ENCODE measurements at places on chromosomes 11 and 22.

- no peak for DNase-seq
Observed at GRCh38 chr11:91194546-91194945, 971.7 kb upstream of the CHORDC1 start.

GRCh38 chr11:1206391-1207271, 16.2 kb upstream of the MUC5B start:
- no peak for DNase-seq

- DNase-seq: no peak
Observed at GRCh38 chr22:24440270-24440717, 12.9 kb downstream of the ADORA2A start.

DNA sequence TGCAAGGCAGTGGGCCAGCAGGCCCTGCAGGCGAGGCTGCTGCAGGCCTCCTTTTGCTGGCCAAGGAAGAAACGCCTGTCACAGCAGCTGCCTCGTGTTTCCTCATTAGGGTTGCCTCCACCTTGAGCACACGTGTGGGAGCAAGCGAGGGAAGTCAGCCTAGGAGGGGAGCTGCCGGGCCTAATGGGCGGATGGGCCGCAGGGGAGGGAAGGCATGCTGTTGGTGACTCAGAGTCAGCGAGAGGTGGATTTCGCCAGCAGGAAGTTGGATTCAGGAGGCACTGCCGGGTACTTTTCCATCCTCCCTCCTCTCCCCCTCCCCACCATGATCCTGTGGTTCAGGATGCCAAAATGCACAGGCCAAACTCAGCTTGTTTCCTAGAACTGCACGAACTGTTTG, 498.7 kb downstream of the METTL15 start:
- no peak for DNase-seq

DNA sequence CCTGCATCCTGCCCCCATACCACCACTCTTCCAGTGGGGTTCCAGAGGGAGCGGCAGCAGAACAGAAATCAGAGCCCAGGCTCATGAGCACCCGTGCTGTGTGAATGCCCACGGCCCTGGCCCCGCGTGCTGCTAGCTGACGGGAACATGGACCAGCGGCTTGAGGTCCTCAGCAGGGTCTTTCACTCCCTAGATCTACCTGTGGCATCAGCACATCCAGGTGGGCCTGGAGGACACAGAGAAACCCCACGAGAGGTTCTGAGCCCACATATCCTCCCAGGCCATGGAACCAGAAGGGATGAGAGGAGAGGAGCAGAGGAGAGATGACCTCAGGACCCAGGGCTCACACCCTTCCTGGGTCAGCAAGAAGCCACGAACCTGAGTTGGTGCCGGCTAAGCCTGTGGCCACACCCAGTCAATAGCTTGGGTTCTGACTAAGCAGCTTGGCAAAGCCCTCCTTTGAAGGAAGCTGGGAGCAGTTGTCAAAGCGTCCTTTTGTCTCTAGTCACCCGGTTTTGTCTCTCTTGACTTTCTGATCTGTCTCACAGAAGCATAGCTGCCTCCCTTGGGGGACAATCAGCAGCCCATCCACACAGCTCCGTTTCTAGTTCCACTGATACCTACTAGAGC, 89.3 kb upstream of the LMO1 start:
- DNase-seq: no peak

GRCh38 chr11:766106-766935, 11.0 kb downstream of the GATD1 start:
- DNase-seq: no peak

DNA sequence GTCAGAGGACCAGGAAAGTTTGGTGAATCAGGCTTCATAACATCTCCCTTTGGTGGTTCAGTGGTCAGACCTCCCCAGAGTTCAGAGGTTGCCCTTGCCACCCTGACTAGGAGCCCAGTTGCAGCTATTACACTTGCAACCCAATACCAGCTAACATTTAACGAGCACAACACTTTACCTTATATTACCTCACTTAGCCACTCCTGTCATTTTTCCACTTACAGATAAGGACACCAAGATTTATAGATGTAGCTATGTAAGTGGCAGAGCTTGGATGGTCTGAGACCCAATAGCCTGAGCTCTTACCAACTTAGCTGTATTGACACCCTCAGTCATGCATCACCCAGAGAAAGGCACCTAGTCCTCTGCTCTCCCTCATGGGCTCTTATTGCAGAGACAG, 234.7 kb downstream of the INSC start:
- DNase-seq: no peak

DNA sequence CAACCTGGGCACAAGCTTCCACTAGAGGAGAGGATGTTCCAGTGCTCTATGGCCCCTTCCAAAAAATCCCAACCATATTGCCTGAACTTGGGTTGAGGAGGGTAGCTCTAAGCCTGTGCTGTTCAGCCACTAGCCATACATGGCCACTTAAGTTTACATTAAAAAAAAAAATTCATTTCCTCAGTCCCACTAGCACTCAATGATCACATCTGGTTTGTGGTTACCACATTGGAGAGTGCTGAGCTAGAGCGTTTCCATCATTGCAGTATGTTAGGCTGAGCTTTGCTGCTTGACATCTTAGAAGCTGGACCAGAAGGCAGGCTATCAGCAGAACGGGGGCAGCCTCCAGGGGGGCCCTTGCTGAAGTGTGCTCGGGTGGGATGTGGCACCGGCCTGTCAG, 43.5 kb upstream of the CYP2D6 start:
- no peak for DNase-seq

GRCh38 chr11:14687943-14688627, 44.5 kb downstream of the PDE3B start:
- DNase-seq: no peak

DNA sequence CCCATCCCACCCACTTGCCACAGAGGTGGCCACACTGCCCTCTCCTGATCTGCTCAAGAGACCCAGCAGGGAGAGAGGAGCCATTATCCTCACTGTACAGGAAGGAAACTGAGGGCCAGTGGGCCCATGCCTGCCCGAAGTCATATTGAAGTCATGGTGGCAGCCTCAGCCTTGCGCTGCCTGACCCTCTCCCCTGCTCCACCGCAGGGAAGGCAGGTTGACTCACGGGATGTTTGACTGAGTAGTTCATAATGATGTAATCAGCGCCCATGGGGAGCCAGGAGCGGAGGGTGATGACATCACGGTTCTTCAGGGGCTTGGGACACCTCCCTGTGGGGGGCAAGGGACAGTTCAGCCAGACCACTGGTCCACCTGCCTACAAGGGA, 6.1 kb upstream of the ARAP1 start:
- no peak for DNase-seq

DNA sequence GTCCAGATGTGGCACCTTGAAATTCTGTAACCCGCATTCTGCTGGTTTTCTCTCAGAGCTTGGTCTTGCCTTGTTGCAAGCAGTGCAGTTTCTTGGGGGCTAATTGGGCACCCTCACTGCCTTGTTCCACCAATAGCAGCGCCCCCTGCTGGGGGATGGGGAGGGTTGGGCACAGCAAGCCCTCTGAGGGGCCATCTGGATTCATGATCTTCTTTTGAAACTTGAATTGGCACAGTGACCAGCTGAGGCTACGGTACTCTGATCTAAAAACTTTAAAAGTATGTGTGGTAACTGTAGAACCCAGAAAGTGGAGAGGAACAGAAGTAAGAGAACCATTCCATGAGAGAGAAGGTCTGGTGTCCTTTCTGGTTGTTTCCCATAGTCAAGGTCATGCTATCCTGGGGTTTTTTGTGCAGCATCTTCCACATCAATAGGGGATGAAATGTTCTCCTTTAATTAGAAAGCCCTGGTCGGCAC, 64.2 kb downstream of the MED15 start:
- DNase-seq: no peak

DNA sequence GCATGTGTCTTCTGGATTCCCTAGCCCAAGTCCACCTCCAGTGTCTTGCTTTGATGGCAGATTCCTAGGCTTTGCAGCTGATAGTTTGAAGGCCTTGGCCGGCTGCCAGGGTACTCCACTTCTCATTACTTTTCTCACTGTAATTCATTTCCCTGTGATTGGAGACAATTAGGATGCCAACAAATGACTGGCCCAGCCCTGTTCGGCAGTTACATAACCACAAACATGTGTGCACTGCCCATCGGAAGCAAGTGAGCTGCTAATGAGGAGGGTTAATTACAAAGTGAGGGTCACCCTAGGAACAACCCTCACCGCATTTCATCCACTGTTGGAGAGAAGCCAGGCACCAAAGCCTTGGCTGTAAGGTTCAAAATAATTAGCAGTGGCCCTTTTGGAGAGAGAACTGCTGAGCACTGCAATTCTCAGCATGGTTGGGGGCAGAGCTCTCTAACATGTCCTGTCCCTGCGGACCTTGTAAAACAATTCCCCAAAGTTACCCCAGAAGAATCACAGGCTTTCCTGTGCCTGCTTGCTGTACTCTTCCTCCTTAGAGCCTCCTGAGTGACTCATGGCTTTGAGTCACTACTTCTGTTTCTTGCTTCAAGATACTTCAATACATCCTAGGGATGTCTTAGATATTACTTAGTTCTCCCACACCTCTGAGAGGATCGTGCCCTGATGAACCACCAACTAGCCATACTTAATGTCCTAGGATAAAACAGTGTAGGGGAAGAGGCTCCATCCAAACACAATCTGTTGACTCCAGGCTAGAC, 109.7 kb upstream of the GALNT18 start:
- no peak for DNase-seq

GRCh38 chr22:23574877-23575276, 5.2 kb downstream of the IGLL1 start:
- DNase-seq: no peak

- DNase-seq: no peak
Observed at GRCh38 chr11:130449310-130449990, 1.0 kb downstream of the ADAMTS15 start.

DNA sequence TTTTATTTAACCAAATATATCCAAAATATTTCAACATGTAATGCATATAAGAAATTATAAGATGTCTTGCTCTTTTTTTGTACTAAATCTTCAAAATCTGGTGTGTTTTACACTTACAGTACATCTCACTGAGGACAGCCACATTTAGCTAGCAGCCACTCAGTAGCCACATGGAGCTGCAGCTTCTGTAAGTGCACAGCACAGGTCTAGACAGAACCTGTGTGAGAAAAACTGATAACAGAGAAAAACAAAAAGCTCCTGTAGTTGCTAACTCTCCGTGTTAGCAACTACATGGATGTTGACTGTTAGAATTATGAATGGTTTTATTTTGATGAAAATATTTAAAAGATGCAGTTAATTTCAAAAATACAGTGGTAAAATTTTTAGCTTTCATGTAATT, 22.2 kb downstream of the ASRGL1 start:
- no peak for DNase-seq

- no peak for DNase-seq
Observed at GRCh38 chr11:31974366-31975136, 116.3 kb upstream of the RCN1 start.

DNA sequence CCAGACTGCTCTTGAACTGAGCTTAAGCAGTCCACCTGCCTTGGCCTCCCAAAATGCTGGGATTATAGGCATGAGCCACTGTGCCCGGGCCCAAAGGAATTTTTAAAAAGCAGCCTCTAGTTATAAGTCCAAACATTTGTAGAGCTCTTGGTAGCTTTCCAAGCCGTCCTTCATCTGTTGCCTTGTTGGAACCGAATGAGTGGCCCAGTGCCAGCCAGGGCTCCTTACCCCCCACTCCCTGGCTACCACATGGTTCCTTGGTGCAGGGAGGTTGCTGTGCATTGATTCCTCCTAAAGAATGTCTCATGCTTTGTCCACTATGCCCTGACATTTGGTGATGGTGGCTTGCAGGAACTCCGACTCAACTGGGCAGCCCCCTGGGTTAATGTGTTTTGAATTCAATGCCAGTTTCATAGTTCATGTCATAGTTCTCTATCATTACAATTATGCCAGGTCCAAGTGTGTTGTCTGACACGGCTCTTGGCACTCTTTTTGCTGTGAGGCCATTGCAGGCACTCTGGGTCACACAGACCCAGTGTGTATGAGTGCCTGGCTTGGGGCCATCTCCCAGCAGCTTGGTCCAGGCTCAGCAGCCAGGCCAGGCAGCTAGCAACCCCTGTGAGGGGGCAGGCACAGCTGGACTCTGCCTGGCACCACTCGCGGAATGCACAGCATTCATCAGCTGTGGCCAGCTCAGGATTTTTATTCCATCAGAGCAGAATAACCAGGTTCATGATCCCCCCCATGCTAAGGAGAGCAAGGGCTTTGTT, 13.3 kb upstream of the MICALL1 start:
- DNase-seq: no peak

DNA sequence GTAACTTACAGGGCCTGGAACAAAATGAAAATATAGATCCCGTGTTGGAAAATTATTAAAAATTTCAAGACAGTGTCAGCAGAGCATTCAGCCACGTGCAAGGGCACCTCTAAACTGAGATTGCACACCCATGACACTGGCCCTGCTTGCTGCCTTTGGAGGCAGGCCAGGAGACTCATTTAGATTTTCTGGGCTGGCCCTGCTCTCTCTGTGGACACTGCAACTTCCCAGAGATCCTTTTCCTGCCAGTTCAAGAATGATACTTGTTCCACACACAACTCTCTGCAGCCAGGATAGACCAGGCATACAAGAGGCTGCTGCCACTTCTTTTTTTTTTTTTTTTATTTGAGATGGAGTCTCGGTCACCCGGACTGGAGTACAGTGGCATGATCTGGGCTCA, 56.7 kb upstream of the PTPRJ start:
- no peak for DNase-seq

- no peak for DNase-seq
Observed at GRCh38 chr22:23503142-23503541, 76.9 kb downstream of the IGLL1 start.

DNA sequence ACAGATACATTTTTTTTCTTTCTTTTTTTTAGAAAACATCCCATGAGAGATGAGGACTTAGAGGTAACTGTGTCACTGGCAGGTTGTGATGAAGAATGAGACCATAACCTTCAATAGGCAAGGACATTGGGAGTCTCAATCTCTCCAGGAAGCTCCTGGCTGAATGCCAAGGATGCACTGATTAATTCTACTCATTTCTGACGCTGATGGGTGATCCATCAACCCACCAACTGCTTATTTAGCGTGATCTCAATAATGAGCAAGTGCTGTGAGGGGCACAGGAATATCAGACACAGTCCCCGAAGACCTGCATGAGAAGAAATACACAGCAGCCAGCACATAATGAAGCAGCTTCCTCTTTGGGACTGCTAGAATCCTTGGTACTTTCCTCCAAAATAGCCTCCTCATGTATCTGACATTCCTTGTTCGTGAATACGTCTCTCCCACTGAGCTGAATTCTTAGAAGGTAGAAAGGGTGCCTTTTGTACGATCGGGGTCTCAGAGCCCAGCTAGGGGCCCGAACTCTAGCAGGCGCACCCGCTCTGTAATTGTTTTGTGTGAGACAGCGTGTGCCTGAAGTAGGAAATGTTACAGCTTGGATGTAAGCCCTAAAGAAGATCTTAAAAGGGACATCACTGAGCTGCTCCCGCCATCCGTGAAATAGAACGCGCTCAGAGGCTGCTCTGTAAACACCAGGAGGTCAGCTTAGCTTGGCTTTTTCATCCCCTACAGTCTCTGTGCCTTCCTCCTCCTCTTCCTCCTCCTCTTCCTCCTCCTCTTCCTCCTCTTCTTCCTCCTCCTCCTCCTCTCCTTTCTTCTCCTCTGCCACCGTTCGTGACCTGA, 7.2 kb downstream of the CLMP start:
- no peak for DNase-seq

DNA sequence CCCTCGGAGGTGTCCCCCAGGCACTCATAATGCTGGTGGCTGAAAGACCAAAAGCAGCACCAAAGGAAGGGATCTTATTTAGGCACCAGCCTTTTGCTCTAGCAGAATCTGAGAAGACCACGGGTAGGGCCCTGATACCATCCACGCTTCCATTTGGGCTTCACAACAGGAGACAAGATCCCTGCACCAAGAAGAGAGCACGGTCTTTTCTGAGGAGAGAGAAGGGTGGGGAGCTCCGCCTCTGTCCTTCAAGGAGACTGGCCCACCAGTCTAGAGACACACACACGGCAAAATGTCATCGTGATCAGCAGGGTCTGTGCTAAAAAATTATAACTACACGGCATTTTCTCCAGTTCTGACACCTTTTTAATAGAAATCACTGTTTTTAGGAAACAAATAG, 9.8 kb downstream of the LARGE2 start:
- DNase-seq: no peak

Data from coronary artery (tissue), 2 donors.